ENCODE measurements at places on chromosomes 2 and 18. TPM values are rescaled to one million over a fixed set of nuclear protein-coding genes. Genes with fewer than 3 reads are reported as not detected.

- no peaks in the 10 kb centered on the region for H3K36me3 ChIP-seq
- no peaks in the 10 kb centered on the region for H3K4me1 ChIP-seq
- H3K27me3 ChIP-seq, result no peaks in the 10 kb centered on the region
- H3K27ac ChIP-seq, result no peak overlapping the region
- no peak for DNase-seq
- no peak overlapping the region for H3K4me3 ChIP-seq
Observed at GRCh38 chr2:55245411-55245810, 12.9 kb downstream of the RPS27A start.

- no peak overlapping the region for H3K4me3 ChIP-seq
- DNase-seq, result no peak
- H3K27me3 ChIP-seq, result no peaks in the 10 kb centered on the region
Observed at GRCh38 chr2:54859997-54860701, 136.7 kb downstream of the EML6 start.

DNA sequence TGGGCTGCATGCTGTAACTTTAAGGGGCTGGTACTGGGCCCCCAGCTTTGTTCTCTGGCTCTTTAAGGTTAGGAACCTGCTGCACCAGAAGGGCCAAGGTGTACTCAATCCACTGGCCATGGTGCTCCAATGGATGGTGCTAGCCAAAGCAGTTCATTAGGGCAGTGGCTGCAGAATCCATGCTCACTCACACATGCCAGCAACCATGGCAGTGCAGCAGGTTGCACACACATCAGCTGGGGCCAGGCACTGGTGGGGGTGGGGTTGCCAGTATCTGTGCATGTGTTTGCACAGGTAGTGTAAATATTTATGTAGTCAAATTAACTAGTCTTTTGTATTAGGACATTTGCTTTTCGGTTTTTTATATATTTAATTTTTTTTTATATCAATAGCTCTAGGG lies 228.3 kb upstream of the EPC2 start:
- H3K4me1 ChIP-seq, result no peaks in the 10 kb centered on the region
- no peaks in the 10 kb centered on the region for H3K27me3 ChIP-seq
- H3K36me3 ChIP-seq, result no peaks in the 10 kb centered on the region
- no peak overlapping the region for H3K4me3 ChIP-seq

GRCh38 chr18:56285387-56286065 lies 352.9 kb downstream of the TXNL1 start:
- DNase-seq, result no peak
- H3K27me3 ChIP-seq, result no peaks in the 10 kb centered on the region
- H3K4me3 ChIP-seq, result no peak overlapping the region
- peaks cover 5% of the 10 kb centered on the region for H3K4me1 ChIP-seq
- H3K36me3 ChIP-seq, result no peaks in the 10 kb centered on the region

Gene ASXL3
- total RNA-seq, result 1.5 TPM

GRCh38 chr2:217609952-217610351 lies 392.8 kb downstream of the TNS1 start:
- no peaks in the 10 kb centered on the region for H3K36me3 ChIP-seq
- DNase-seq, result no peak
- no peaks in the 10 kb centered on the region for H3K27me3 ChIP-seq
- H3K4me3 ChIP-seq, result no peak overlapping the region
- no peak overlapping the region for H3K27ac ChIP-seq

DNA sequence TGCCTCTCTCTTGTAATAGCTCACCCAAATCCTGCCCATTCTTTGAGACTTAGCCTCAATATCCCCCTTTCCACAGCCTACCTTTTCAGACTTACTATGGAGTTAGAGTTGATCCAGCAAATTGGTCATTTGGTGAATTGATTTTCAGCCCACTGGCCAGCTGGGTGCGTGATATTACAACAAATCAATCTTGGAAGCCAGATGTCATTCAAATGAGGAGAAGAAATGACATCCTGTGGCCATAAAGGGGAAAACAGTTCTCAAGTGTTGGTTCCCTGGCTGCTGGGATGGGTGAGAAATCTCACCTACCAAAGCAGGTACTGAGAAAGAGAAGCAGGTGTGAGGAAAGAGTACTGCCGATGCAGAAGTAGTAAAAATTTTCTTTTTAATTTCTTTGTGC lies 36.7 kb upstream of the FOXI3 start:
- H3K27me3 ChIP-seq, result peaks cover 4% of the 10 kb centered on the region
- no peaks in the 10 kb centered on the region for H3K36me3 ChIP-seq
- no peak overlapping the region for H3K27ac ChIP-seq
- H3K4me1 ChIP-seq, result no peaks in the 10 kb centered on the region
- H3K4me3 ChIP-seq, result no peak overlapping the region

Gene RGPD4
- total RNA-seq, result not detected

Data from left lung (tissue), 14 donors.